ENCODE measurements at places on chromosomes 4 and X.

- no peak for DNase-seq
Measured at GRCh38 chr4:54945838-54946237, 179.6 kb downstream of the KDR start.

DNA sequence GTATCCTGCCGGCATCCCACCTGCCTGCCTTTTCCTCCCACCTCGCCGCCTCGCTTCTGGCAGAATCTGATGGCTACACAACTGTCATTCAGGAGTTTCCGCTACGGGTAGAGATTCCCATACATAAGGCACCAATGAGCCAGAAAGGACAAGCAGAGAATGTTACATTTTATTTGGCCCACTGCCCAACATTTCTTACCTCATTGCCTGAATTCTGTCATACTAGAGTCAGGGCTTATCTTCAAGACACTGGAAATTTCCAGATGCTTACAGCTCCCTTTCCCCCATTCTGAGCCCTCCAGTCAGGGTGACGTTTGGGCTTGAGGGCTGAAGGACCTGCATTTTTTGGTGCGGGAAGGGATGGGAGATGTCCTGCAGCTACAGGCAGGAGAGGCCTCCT lies 113.0 kb downstream of the NHS start:
- no peak for DNase-seq

- no peak for DNase-seq
Measured at GRCh38 chrX:129553619-129554288, 13.7 kb downstream of the OCRL start.

DNA sequence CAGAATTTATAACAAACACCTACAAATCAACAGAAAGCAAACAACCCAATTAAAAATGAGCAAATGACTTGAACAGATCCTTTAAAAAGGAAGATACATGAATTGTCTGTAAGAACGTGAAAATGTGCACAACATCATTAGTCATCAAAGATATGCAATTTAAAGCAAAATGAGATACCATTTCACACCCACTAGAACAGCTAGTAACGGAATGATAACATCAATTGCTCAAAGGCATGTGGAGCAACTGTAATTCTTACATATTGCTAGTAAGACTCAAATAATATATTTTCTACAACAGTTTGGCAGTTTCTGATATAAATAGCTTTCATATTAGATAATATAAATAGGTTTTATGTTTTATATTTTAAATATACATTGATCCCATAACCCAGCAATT lies 82.5 kb downstream of the LCORL start:
- DNase-seq = no peak

- DNase-seq = no peak
Measured at GRCh38 chr4:67727124-67727850, 26.3 kb upstream of the UBA6 start.

GRCh38 chr4:42280327-42281095 lies 116.8 kb upstream of the SHISA3 start:
- no peak for DNase-seq

GRCh38 chrX:142084611-142085010 lies 120.5 kb downstream of the MAGEC2 start:
- DNase-seq = no peak

DNA sequence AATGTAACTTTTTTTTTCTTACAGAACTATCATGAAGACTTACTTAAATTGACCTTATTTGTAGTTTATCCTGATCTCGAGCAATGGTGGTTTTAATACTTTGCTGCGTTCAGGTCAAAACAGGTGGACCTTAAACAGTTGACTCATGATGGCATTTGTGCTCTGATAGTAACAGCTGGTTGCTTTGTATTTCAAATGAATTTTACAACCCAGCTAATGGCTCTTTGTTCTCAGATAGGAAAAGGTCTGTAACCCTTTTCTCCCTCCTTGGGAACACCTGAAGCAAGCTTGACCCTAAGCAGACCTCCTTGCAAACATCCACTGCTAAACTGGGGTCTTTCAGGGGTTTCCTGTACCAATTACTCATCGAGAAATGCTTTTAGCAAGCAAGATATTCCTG lies 79.2 kb downstream of the F11 start:
- no peak for DNase-seq

DNA sequence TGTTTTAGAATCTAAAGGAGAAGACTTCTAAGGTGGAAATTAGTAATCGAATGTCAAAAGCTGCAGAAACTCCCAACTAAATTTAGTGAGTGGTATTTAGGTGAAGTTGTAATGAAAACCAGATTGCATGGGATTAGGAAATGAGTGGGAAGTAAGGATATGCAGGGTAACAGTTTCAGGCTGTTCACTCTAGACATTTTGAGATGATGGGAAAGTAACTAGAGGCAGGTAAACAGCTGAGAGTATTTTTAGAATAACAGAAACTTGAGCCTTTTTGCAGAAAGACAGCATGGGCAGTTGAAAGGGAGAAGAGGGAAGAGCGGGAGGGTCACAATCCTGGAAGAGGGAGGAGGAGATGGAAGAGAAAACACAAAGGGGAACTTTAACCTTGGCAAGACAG lies 12.7 kb downstream of the SPRY1 start:
- no peak for DNase-seq

GRCh38 chr4:185969657-185970056 lies 99.3 kb upstream of the TLR3 start:
- no peak for DNase-seq

DNA sequence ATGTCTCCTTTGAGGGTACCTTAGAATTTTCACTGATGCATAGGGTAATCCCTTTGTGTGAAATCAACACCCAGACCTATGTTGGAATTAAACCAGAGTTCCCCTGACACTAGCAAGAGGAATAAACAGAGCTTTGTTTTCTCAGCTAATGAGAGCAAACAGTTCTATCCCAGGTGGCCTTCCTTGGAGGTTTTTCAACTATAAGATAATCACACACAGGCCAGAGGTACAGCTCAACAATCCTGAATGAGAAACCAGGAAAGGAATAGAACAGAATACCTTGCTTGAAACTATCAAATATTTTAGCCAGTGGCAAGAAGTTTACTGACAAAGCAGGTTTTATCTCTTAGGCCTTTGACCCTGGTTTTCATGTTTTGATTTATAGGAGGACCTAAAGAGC lies 100.2 kb downstream of the OTC start:
- DNase-seq = no peak

DNA sequence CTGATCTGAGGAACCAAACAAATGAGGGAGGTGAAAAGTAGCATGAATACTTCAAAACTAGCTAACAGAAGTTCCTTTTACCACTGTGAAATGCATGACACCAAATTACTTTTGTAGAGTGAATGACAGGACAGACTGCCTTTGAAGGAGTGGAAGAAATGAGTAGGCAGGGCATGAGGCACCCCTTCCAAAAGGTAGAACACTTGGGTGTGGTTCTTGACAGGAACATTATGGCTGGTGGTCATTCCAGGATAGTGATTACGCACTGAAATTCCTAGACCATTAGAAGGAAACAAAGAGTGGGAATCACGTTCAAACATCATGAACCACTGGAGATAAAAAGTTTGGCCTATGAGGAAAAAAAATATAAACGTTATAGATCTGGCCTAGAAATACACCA lies 4.9 kb downstream of the HUWE1 start:
- DNase-seq = peak; percentile 7

GRCh38 chr4:1385373-1386340 lies 20.6 kb downstream of the NKX1-1 start:
- DNase-seq = no peak

GRCh38 chrX:16783452-16783851 lies 2.8 kb upstream of the TXLNG start:
- DNase-seq = no peak

DNA sequence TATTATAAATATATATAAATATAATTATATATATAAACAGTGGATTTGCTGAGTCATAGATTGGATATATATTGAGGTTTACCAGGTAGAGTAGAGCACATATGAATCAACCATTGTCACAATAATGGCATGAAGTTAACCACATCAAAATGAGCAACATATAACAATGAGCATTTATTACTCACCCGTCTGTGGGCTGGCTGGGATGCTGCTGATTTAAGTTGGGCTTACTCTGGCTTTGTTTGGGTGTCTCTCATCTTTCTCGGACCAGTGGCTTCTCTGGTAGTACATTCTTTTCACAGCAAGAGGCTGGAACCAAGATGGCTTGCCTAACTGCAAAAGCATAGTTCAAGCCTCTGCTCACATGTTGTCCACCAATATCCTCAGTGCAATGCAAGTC lies 111.7 kb upstream of the TAPT1 start:
- no peak for DNase-seq

- DNase-seq = no peak
Measured at GRCh38 chr4:133188433-133189146, 39.5 kb downstream of the PCDH10 start.

DNA sequence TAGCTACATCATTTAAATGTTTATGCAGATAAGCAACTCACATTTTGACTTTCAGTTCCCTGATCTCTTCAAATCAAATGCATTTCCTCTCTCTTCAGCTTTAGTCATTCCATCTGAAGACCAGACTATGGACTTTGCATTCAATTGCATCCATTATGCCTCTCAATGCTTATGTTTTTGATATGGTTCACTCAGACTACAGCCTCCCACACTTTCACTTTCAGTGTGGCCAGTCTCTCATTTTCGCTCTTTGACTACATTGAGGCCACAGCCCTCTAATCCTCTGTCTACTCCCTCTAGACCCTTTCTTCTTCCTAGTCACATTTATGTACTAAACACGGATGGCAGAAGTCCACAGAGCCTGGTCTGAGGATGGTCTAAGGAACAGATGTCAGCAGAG lies 24.5 kb upstream of the VEGFC start:
- DNase-seq = no peak

- DNase-seq = no peak
Measured at GRCh38 chr4:15729910-15730533, 27.2 kb downstream of the BST1 start.

DNA sequence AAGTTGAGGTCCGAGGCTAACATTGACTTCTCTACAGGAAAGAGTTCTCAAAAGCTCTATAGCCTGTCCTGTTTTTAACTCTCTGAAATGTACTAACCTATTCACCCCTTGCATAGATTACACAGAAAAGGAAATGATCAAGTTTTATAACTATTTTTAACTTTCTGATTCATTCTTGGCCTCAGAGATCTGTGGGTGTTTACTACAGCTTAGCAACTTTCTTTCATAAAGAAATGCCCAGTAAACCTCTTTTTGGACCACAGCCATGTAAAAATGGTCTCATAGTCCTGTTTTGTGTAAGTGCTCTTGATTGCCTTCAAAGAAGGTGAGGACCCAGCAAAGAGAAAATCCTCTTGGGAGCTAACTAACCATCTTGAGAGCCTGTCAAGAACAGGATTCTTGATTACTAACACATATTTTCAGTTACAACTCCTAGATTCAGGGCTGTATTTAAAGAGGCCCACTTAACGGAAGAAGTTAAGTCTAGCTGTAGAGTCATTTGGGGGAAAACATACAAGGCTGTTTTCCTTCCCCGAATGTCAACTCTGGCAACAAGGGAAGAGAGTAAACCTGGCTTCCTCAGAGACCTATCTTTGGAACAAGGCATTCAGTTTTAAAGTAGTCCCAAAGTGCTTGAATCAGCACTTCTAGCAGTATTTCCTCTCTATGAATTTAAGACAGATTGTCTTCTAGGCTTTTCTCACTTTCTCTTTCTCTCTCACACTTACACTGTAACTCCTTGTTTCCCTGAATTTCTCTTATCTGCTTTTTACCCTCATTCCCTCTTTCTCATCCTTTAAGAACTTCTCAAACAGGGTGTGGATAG lies 78.2 kb downstream of the IL21 start:
- no peak for DNase-seq

- DNase-seq = no peak
Measured at GRCh38 chr4:111510535-111510934, 634.7 kb upstream of the FAM241A start.

DNA sequence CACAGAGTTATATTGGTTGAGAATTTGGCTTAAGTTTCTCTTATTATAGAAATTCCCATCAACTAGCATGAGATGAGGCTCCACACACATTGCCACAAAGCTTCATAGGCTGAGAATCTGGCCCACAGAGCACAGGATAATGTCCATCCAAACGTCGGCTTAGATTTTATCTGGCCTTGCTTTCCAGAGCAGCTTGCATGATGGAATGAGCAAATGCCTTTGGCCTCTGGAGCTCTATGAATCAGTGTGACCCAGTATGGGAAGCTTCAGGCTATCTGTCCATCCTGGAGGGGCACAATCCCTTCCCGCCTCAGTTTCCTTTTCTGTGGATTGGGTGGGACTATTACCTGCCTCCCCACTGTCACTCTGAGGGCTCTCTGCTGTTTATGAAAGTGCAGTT lies 131.5 kb upstream of the NDP start:
- DNase-seq = no peak

GRCh38 chr4:18695733-18696527 lies 674.4 kb upstream of the LCORL start:
- DNase-seq = no peak

GRCh38 chr4:152981278-152981677 lies 45.2 kb downstream of the FHDC1 start:
- no peak for DNase-seq

DNA sequence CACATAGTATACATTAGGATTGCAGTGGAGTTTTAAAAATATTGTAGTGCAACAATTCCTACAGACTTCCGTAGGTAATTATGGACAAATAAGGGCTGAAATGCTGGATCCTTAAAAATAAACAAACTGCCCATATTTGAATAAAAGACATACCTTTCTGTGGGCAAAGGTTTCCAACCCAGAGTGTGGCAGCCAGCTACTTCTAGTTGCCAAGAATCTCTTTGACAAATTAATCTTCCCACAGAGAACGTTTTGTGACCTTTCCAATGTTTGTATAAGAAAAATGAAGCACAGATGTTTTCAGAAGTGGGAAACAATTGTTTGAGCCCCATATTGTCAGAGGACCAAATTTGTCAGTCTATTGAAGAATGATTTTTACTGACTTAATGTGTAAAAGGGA lies 21.1 kb downstream of the GRPR start:
- no peak for DNase-seq

GRCh38 chr4:95091272-95091671 lies 333.5 kb downstream of the BMPR1B start:
- no peak for DNase-seq

DNA sequence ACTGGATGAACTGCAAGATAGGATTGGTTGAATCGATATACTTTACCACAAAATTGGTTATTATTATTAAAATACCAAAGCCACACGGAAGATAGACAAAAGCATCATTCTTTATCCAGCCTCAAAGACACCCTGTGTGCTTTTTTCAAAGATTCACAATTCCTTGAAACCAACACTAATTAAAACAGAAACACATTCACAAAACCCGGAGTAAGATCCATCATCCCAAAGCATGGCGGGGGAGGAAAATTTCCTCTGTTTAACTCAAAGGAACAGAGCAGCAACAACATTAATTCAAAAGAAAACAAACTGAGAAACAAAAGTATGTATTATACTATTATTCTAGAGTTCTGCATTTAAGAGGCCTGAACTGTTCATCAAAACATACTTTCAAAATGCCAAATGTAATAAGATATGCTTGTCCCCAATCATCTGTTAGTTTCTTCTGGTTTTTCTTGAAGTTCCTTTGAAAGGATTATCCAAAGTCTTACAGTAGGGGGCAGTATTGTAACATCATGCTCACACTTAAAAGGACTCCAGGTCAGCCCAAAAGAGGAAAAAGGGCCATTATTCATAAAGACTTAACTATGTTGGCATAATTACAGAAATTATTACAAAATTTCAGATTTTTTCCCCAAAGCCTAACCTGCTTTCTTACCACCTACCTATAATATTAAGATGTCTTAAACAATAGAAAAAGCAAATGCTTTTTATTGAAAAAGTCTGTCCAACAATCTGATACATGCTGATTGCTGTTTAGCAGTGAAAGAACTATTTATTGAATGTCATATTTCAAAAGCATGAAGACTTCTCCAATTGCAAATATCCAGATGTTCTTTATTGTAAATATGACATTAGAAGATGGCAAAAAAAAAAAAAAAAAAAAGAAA lies 168.7 kb downstream of the SCFD2 start:
- DNase-seq = no peak
